ENCODE measurements at places on chromosomes 7 and 10.
A peak's percentile ranks its signal among the peaks of the same experiment; 100 is the strongest.

DNA sequence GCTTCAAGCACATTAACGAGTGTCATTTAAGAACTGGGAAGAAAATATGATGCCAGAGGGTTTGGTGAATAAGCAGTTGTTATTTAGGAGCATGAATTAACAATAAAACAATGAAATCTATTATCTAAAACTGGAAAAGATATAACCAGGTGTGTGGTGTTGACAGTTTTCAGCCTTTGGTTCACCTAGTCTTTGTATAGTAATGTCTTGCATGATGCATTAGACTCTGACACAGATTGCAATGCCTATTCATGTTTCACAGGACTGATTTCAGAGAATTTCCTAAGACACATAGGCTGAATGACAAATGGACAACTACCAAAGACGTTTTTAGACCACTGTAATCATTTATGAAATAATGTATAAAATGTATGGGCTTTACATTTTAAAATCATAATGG, 135.1 kb upstream of the CAV2 start:
- no peak for DNase-seq

GRCh38 chr10:11898372-11899066, 75.4 kb downstream of the PROSER2 start:
- no peak for DNase-seq

DNA sequence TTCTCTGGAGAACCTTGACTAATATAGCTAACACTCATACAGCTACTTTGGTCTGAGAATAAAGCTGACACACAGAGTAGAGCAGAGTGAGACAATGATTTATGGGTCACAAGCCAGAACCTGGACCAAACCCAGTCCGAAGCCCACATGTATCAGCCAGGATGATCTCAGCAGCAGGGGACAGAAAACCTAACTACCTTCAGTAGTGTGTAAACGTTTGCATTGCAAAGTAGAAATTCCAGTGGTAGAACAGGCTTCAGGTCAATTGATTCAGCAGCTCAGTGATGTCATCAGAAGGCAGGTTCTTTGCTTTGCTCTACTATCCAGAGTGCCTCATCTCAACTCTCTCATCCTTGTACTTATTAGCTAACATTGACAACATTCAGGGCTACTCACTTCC, 62.5 kb upstream of the PALS2 start:
- no peak for DNase-seq

DNA sequence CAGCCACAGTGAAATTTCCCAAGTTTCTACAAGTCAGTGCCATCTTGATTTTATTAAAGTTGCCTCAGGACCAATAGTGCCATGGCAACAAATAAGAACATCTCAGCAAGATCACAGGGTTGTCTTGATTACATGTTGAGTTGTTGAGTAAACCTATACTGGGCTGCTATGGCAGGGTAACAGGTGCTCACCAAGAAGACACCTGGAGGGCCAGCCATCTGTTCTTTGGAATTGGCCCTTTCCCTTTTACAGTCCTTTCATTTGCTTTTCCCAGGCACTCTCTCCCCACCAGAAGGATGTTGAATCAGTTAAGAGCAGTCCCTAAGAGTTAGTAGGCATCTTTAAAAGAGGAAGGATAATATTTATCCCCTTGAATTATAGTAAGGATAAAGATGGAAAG, 582.0 kb downstream of the TNS3 start:
- no peak for DNase-seq

GRCh38 chr7:77438131-77438530, 22.0 kb upstream of the GSAP start:
- DNase-seq, result no peak

GRCh38 chr10:9342885-9343570, 1288.5 kb downstream of the GATA3 start:
- DNase-seq, result peak; percentile 7

DNA sequence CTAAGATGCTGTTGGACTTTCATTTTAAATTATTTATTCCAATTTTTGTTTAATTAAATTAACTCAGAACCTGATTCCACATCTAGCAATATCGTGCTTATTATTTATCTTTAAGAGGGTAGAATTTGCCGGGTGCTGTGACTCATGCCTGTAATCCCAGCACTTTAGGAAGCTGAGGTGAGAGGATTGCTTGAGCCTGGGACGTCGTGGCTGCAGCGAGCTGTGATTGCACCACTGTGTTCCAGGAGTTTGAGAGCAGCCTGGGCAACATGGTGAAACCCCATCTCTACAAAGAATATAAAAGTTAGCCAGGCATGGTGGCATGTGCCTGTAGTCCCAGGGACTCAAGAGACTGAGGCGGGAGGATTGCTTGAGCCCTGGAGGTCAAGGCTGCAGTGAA, 47.8 kb downstream of the ZFAND4 start:
- no peak for DNase-seq

- no peak for DNase-seq
These were observed 64.4 kb upstream of the SKAP2 start for GRCh38 chr7:26928703-26929347.

All from foreskin fibroblast (primary cell).